Fibroblast of pulmonary artery (primary cell): ENCODE measurements at places on chromosomes 6 and 20.

DNA sequence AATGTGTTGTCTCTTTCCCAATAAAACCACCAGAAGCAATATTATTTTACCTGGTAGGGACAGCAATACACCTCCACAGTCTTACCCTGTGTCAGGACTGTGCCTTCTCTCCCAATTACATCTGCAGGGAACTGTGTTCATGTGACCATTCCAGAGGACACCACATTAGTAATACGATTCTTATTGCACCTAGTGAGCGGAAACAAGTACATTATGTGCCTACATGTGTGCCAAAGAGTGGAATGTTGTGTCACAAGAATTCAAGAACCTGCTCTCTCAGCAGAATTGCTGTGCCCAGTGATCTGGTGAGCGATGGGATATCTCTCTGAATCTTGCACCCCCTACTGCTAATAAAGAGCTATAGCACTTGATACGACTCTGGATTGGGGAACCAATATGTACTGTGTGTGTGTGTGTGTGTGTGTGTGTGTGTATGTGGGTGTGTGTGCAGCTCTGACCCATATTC is 57.4 kb upstream of the FOXC1 start:
- DNase-seq: peak; percentile 18

DNA sequence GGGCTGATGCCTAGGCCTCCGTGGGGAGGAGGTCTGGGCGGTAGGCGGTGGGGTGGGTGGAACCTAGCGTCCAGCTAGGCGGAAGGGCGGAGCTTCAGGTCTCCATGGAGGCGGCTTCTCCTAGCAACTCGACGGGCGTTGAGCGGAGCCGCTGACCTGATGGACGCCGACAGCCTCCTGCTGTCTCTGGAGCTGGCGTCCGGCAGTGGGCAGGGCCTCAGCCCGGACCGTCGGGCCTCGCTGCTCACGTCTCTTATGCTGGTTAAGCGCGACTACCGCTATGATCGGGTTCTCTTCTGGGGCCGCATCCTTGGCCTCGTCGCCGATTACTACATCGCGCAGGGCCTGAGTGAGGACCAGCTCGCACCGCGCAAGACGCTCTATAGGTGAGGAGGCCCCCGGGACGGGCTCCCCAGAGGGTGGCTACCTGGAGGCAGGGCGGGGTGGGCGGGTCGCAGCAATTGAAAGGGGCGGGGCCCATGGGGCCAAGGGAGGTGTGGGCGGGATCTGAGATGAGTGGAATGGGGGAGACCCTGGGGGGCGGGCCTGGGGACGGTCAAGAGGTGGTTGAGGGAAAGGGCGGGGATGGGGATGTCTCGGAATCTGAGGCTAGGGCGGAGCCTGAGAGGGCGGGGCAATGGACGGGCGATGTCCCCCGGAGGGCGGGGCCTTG is at the start of gene RSPH9:
Gene RSPH9 (plus strand): TSS at position 97 of the 673 bp plus-strand sequence. CDS start 63 bp downstream, at position 160.
- peak; percentile 66 for DNase-seq

- peak; percentile 31 for DNase-seq
Measured at GRCh38 chr20:25249198-25249931, 1.5 kb downstream of the PYGB start.

GRCh38 chr6:169573883-169574282 is 127.9 kb downstream of the WDR27 start:
- no peak for DNase-seq
